ENCODE measurements at places on chromosomes 11 and 22.

DNA sequence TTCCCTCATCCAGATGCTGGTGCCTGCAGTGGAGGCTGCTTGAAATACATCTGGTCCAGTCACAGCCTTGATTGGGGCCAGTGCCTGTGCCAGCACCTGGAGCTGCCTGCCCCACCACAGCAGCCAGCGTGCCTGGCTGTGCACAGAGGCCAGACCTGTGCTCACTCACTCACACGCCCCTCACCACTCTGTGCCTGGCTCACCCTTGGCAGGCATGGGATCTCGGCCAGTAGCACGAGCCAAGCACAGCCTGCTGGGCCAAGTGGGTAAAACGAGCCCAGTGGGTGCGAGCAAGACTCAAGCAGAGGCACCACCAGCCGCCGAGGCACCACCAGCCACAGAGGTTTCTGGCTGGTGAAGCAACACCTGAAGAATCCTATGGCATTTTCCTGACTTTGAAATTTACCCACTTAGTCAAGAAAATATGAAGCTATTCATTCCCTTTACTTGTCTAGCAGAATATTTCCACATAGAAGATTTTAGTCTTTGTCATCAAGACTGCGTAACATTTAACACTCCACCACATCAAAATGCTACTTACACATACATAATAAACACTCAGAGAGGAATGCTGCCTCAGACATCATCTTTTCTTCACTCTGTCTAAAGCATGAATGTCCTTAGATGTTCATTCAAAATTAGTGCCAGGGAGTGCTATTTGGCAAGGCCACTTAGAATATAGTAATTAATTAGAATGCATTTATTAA, 424.3 kb upstream of the FAT3 start:
- DNase-seq = no peak

GRCh38 chr11:96313163-96313562, 29.8 kb downstream of the MAML2 start:
- no peak for DNase-seq

DNA sequence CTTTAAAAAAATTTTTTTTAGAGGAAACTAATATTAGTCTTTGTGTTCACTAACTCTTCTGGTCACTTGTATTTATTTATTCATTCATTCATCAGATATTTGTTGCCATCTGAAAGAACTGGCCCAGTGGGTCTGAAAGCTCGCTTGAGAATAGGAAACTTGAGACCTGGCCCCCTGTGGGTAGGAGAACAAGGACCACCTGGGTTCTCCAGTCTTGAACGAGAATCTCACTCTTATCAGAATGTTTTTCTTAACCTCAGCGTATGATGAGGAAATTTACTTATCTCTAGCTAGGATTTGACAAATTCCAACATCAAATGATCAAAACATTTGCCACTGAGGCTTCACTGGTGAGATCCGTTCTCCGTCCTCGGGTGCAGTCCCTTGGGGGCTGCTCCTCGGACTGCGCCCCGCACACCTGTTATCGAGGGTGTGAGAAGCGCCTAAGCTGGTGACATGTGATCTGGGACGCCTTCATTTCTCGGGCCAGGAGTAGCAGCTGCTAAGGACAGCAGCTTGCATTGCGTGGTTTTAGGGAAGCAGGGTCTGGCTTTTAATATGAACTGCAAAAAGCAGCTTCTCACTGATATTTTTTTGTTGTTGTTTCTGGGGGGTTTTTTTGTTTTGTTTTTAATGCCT, 6.3 kb downstream of the C22orf31 start:
- DNase-seq = no peak

DNA sequence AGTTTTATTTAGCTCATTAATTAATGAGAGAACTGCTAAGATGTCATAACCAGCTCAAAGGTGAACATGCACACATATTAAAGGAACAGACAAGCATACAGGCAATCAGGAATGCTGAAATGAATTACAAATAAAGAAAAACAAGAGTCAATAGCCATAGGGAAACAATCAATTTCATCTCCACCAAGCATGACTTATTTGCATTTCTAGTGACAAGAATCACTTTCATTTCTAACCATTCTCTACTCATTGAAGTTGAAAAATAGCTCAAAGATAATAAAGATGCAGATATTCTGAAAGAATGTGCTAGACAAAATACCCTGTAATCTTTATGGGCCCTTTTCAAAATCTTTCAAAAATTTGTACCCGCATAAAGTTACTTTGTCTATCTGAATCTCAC, 23.2 kb downstream of the ISX start:
- DNase-seq = no peak

GRCh38 chr11:33387996-33388395, 130.8 kb downstream of the HIPK3 start:
- no peak for DNase-seq

DNA sequence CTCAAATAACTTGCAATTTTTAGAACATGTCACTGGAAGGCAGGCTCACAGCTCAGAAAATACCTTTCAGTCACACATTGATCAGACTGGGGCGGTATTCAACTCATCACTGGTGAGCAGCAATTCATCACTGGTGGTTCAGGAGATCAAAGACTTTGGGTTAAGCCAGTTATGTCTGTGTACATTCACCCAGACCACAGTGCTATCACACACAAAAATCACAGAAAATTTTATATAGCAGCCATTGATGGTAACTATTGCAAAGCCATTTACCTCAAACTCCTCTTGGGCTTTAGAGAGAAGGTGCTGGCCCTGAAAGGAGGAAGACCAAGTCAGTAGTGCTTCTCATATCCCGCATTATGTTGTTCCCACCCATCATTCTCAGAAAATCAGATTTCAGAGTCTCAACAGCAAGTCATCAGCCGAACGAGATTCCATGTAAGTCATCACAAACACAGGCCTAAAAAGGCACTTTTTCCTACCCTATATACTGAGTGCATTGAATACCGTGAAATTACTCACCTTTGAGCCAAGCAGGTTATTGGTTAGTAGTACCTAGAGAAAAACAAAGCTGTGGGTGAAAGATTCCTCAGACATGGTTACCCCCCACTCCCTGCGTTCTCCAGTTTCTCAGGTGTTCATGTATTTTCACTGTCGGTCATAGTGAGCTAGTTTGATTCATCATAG, 14.0 kb upstream of the WDR74 start:
- peak; percentile 43 for DNase-seq

- peak; percentile 89 for DNase-seq
These were observed 25.0 kb upstream of the NTM start for GRCh38 chr11:131345406-131345805.

DNA sequence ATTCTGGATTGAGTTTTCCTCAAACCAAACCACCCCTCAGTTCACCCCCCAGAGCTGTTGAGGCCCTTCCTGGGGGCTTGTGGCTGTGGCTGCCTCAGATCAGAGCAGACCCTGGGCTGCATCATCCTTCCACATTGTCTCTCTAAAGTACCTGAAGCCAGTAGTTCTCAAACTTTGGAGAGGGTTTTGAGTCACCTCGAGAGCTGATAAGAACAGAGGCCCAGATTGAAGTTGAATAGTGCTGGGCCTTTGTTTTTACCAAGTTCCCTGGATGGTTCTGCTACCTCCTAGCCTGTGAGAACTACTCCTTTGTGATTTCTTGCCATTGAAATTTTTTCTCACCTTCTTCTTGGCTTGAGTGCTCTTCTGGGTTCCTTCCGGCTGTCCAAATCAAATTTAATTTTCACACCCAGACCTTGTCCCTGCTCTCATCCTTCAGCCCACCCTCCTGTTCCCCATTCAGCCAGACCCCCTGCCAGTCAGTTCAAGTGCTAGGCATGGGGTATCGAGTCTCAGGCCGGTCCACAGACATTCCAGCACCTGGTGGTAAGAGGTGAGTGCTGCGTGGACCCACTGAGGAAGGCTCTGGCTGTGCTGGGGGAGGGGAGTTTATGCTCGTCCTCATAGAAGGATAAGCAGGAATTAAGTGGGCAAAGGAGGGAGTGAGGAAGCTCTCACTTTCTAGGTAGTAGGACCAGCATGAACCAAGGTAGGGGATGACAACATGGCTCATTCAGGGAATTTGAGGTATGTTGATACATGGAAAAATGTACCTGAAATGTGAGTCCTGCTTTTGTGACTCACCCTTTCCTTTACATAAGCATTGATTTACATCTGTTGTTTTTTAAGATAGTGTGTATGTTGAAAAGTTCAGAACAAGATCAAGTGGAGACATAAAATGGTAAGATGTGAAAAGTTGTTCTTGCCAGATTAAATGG, 116.5 kb downstream of the PTPRJ start:
- DNase-seq = no peak

- no peak for DNase-seq
These were observed 115.7 kb downstream of the SOX6 start for GRCh38 chr11:16240687-16241086.

- DNase-seq = peak; percentile 87
These were observed 9.7 kb upstream of the NEFH start for GRCh38 chr22:29470159-29470855.

DNA sequence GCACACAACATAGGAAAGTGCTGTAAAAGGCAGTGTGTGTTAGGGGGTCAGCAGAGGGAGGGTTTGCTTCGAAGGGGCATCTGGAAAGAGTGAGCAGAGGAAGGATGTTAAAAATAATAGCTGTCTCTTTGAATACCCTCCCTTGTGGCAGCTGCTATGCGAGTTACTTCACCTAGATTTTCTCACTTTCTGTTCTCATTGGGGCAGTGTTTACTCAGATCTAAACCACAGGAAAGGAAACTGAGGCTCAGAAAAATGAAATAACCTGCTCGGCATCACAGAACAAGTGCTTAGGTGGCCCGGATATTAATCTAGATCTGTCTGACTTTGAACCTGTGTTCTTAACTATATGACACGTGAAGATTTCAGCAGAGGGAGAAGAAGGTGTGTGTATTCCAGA, 125.3 kb downstream of the C11orf91 start:
- DNase-seq = no peak

GRCh38 chr11:104531075-104531474, 367.1 kb upstream of the PDGFD start:
- peak; percentile 20 for DNase-seq

GRCh38 chr11:127640561-127641451, 640.2 kb upstream of the KIRREL3 start:
- DNase-seq = peak; percentile 66

GRCh38 chr11:47355283-47356128, 3.0 kb upstream of the MYBPC3 start:
- peak; percentile 95 for DNase-seq

GRCh38 chr11:59429924-59430516, 3.8 kb upstream of the OR5A2 start:
- peak; percentile 88 for DNase-seq

GRCh38 chr11:18321969-18322711, at the start of the genes GTF2H1 and HPS5:
Gene GTF2H1, plus strand, starts transcription at chr11:18322567. Its CDS starts 10,508 bp downstream, at chr11:18333075.
Gene HPS5, minus strand, starts transcription at chr11:18322140. Its CDS starts 4,282 bp downstream, at chr11:18317858.
- peak; percentile 99 for DNase-seq

DNA sequence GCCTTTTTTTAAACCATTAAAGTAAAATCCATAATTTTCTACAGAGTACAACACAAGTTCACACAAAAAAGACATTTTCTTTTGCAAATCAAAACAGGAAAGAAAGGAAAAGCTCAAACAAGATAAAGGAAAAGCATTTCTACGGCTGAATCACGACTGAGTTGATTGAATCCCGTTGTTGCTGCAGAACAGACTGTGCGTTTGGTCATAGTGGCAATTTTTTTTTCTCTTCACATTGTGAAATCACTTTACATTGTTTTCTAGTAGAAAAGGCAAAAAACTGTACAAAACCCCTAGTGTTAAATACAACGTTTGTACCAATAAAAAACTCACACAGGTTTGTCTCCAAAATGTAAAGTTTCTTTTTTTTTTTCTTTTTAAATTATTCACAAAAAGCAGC, 17.3 kb upstream of the RAPSN start:
- no peak for DNase-seq

DNA sequence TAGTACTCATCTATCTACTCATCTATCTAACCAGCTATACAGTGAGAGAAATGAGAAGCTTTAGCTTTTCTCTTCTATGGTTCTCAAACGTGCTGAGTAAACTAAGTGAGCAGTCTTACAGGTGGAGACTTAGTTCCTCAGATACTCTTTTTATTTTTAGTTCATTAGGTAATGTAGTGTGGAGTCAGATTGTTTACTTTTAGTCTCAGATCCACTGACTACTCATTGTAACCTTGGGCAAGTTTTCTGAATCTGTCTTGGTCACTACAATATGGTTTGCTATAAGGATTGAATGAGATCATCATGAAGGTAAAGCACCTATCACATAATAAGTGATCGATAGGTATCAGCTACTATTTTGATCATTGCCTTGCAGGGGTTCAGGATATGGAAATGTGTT, 160.1 kb downstream of the RAB38 start:
- DNase-seq = no peak

GRCh38 chr11:15228331-15228849, 113.7 kb downstream of the INSC start:
- DNase-seq = no peak

- no peak for DNase-seq
These were observed 3.2 kb upstream of the SYT13 start for GRCh38 chr11:45289369-45289768.

DNA sequence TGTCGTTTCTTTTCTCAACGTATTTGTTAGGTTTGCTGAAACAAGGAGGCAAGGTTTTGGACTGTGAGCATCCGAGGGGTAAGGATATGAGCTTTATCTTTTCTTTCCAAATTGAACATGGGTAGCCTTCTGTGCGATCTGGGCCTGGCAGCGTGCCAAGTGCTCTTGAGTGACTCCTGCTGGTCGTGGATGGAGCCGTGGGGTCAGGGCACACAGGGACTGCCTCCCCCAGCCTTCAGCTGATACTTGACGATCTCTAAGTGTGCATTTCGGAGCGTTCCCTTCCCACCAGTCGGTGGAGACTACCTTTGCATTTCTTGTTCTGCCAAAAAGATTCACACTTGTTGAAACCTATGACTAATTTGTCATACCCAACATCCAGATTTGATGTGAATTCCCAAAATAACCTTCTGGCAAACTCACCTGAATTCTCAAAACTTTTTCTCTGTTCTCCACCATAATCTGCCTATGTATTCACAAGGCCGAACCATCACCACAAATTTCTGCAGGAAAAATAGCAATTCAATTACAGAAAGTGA, 40.1 kb upstream of the CLMP start:
- DNase-seq = peak; percentile 37

- DNase-seq = peak; percentile 88
These were observed 256.5 kb downstream of the CNTN5 start for GRCh38 chr11:99277281-99277680.

DNA sequence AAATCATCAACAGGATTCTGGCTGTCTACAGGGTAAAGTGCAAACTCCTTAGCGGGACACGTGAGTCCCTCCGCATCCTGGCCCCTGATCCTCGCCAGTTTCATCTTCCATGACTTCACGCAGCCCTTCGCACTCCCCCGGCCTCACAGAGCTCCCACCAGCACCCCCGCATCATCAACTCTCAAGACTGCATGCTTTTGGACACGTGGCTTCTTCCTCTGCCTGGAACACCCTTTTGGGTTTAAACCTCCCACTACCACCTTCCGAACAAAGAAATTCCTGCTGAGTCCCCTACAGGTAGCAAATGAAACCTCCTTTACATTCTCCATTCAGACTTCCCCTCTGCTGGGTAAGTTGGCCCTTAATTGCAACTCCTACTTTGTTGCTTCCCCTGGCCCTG, 12.6 kb upstream of the EIF3M start:
- DNase-seq = no peak

GRCh38 chr22:42938976-42939375, 76.0 kb downstream of the PACSIN2 start:
- no peak for DNase-seq

Measured in eye (tissue), 1 donor.